ENCODE measurements at places on chromosomes 7 and 10.

- DNase-seq, result no peak
Measured at GRCh38 chr7:22141355-22141754, 195.7 kb upstream of the CDCA7L start.

- no peak for DNase-seq
Measured at GRCh38 chr10:118343549-118343948, 1.4 kb upstream of the FAM204A start.

- no peak for DNase-seq
Measured at GRCh38 chr10:1957057-1957456, 219.7 kb upstream of the ADARB2 start.

DNA sequence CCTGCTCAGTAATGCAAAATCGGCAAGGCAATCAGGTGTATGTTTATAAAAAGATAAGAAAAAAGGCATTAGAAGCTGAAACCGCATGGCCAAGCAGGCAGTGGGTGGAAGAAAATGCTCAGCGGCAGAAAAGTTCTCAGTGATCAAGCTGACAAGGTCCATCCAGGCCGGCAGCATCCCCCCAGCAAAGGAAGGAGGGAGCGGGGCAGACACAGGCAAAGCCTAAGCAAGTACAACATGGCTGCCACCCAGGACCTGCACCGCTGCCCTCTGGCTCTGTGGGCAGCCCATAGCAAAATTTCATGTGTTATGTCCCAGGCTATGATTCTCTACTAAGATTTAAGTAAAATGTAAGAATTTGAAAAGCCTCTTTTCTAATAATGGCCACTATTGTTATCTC lies 45.4 kb downstream of the MRPS24 start:
- DNase-seq, result no peak

DNA sequence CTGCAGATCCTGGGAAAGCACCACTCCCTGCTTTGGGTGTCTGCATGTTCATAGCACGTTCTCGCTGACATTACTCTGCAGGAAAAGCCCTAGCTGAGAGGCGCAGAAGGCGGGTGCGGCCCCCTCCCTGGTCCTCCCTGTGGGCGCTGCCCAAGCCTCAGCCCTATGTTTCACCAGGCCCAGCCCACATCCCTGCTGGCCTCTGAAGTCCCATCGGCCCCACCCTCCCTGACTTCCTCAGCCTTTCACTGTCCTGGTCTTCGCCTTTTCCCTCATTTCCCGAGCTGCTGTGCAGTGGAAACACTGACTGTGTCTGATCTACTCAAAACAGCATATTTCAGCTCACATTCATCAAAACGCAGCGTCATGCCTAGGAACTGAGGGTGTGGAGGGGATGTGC lies 36.3 kb upstream of the DIP2C start:
- DNase-seq, result no peak
